ENCODE measurements at places on chromosomes 3 and 15. TPM values are rescaled to one million over a fixed set of nuclear protein-coding genes. Genes with fewer than 3 reads are reported as not detected.

STOML1 gene
- 13.8 TPM for polyA plus RNA-seq

UTS2B gene
- 0.70 TPM for polyA plus RNA-seq

HDGFL3 gene
- polyA plus RNA-seq, result 78.0 TPM

AMIGO3 gene
- 1.4 TPM for polyA plus RNA-seq

PATL2 gene
- polyA plus RNA-seq, result 0.64 TPM

TMEM43 gene
- 60.6 TPM for polyA plus RNA-seq

CHRD gene
- polyA plus RNA-seq, result 19.0 TPM
